ENCODE measurements at places on chromosomes 7 and 10. TPM values are rescaled to one million over a fixed set of nuclear protein-coding genes. Genes with fewer than 3 reads are reported as not detected.

DNA sequence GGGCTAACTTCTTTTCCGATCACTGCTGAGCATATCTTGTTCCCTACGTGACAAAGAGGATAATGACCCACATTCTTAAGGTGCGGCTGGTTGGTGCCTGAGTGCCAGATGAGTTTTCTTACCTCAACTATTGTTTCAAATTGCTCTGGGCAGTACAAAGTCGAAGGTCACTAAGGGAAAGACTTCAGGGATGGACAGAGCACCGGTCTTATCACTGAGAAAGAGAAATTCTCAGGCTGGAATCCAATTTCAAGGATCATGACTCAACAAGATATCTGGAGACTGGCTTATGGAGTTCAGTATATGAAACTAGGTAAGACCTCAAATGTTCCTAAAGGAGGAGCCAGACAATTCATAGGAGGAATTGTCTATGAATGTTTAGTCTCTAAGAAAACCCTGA lies 780.3 kb downstream of the SUGCT start:
- H3K36me3 ChIP-seq: no peaks in the 10 kb centered on the region
- H3K4me3 ChIP-seq: no peak overlapping the region
- H3K27me3 ChIP-seq: no peaks in the 10 kb centered on the region

- no peaks in the 10 kb centered on the region for H3K36me3 ChIP-seq
- DNase-seq: peak; percentile 34
- H3K27me3 ChIP-seq: no peaks in the 10 kb centered on the region
- H3K4me3 ChIP-seq: no peak overlapping the region
Measured at GRCh38 chr10:131890276-131891195, 10.3 kb upstream of the PPP2R2D start.

DNA sequence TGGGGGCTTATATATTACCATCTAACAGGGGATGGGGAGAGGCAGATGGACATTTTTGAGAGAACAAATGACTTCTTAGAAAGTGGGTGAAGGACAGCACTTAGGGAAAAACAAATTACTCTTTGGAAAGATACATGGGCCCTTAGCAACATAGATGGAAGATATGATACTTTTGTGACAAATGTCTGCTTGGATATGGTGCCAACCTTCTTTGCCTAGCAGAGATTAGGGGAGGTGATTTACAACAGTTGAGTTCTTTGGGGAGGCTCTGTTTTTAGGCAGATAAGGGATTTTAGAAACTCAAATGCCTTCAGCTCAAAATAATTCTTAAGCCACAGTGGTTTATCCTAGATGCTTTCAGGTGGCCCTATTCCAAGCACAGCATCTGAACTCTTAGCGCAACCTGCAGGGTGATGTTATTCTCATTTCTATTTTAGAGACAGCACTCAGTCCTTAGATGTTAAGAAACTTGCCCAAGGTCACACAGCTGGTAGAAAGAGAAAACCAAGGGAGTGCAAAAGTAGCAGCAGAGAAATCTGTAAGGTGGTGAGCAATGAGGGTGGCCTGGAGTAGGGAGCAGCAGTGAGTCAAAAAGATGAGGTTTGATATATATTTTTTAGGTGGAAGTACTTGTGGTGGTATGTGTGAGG lies 75.1 kb upstream of the KMT2E start:
- DNase-seq: no peak
- H3K4me3 ChIP-seq: no peak overlapping the region
- H3K27me3 ChIP-seq: no peaks in the 10 kb centered on the region

DNA sequence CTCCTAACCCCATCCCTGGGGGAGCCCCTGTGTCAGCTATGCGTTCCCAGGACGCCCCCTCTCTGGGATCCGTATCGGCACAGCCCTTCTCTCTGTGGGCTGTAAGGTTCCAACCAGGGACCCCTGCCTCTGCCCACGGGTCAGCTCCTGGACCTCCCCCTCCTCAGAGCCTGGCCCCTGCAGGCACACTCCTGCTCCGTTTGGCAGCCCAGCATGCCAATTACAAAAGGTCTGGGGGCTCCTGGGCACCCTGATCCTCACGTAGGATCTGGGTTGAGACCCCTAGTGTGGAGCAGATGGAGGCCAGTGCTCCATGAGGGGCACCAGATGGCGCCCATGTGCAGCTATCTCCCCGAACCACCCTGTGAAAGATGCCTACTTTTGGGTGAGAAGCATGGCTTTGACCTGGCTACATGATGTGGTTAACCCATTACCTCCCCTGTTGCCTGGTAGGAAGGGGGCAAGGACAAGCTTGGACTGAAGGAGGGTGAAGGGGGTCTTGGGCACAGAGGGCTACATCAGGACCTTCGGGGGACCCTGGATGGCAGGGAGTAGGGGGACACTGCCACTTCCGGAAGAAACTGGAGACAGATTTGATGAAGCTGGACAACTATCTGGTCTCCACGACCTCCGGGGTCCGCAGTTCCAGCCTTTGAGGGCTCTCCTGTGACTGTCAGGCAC lies 9.0 kb downstream of the TACR2 start:
- DNase-seq: peak; percentile 82
- H3K4me1 ChIP-seq: peaks cover 38% of the 10 kb centered on the region

- peaks cover 8% of the 10 kb centered on the region for H3K36me3 ChIP-seq
- H3K4me1 ChIP-seq: peaks cover 64% of the 10 kb centered on the region
- peak overlapping the region; percentile 75 for H3K27ac ChIP-seq
- peak overlapping the region; percentile 40 for H3K4me3 ChIP-seq
Measured at GRCh38 chr7:30434140-30434799, 44.3 kb downstream of the NOD1 start.

DNA sequence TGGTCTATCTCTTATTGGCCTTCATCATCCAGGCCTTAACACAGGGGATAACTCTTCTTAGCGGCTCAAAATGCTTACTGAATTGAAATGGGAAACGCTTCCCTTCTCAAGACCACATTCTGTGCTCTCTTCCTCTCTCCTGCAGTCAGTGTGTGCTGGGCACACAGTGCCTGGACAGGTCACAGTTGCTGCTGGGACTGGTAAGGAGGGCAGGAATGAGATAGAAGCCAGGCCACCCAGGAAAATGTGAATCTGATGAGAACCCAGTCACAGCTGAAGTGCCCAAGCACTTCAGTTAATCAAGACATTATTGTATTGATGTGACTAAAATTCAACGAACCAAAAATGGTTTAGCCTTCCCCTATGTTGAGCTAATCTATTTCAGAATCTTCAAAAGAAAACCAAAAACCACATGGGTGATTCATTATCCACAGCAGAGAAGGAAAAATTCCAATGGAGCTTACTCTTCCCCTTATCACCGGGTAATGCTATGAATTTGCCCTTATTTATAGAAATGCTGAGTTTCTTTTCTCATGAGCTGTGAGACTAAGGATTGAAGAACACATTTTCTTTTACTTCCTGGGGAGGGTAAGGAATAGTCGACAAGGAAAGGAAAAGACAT lies 41.2 kb upstream of the PLPP4 start:
- no peaks in the 10 kb centered on the region for H3K36me3 ChIP-seq
- H3K4me3 ChIP-seq: no peak overlapping the region
- no peak overlapping the region for H3K27ac ChIP-seq
- H3K27me3 ChIP-seq: no peaks in the 10 kb centered on the region
- no peak for DNase-seq
- H3K4me1 ChIP-seq: 0 out of 2 replicates have a peak, but pooled peaks cover 4% of the 10 kb centered on the region

DNA sequence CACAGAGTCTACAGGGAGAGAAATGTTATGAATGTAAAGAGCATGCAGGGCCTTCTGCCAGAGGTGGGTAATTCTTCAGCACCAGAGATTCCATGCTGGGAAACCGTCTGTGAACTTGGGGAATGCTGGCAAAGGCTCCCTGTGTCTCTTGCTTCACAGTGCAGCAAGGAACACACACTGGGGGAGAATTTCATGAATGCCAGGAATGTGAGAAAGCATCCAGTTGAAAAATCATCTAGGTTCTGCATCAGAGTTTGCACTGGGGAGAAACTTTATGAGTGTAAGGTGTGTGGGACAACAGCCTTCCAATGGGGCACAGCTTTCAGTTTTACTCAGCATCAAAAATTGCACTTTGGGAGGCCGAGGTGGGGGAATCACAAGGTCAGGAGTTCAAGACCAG lies 224.3 kb upstream of the IGFBP3 start:
- no peak for DNase-seq
- no peaks in the 10 kb centered on the region for H3K27me3 ChIP-seq
- no peaks in the 10 kb centered on the region for H3K4me1 ChIP-seq
- H3K27ac ChIP-seq: no peak overlapping the region
- no peaks in the 10 kb centered on the region for H3K36me3 ChIP-seq
- H3K4me3 ChIP-seq: no peak overlapping the region

DNA sequence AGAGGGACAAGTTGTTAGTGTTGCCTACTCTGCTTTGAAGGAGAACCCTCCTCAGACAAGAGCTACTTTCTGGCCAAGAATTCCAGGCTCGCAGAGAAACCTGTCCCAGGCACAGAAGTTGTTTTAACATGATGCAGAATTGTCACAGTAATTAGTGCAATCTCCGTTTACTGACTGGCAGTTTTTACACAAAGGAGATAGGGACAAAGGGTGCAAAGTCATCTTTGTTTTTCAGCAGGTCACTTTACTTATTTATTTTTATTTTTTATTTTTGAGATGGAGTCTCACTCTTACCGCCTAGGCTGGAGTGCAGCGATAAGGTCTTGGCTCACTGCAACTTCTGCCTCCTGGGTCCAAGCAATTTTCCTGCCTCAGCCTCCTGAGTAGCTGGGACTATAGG lies 12.3 kb downstream of the TCF7L2 start:
- H3K27ac ChIP-seq: no peak overlapping the region
- H3K4me3 ChIP-seq: no peak overlapping the region
- DNase-seq: no peak
- no peaks in the 10 kb centered on the region for H3K36me3 ChIP-seq
- H3K27me3 ChIP-seq: no peaks in the 10 kb centered on the region

DNA sequence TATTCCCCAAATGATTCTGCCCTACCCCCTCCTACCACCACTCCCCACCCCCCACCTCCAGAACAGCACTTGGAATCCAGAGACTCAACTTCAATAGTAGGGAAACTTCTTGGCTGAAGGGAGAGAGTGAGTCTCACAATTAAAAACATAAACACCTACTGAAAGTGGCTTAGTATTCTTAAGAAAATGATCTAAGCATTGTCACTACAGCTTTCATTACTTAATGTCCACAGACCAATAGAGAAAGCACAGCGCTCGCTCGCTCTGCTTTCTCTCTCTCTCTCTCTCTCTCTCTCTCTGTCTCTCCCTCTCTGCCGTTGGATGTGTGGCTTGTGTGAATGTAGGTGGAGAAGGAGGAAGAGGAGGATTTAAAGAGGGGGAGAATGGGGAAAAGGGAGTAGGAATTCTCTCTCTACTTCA lies 1.5 kb upstream of the SEMA3A start:
- no peaks in the 10 kb centered on the region for H3K4me1 ChIP-seq
- H3K27me3 ChIP-seq: no peaks in the 10 kb centered on the region
- H3K36me3 ChIP-seq: no peaks in the 10 kb centered on the region
- no peak for DNase-seq
- H3K27ac ChIP-seq: no peak overlapping the region
- H3K4me3 ChIP-seq: no peak overlapping the region

- H3K4me1 ChIP-seq: no peaks in the 10 kb centered on the region
- H3K4me3 ChIP-seq: no peak overlapping the region
- H3K36me3 ChIP-seq: no peaks in the 10 kb centered on the region
- H3K27me3 ChIP-seq: no peaks in the 10 kb centered on the region
- DNase-seq: no peak
Measured at GRCh38 chr7:98193474-98194180, 17.6 kb upstream of the BHLHA15 start.

GRCh38 chr7:29132980-29133379 lies 13.4 kb downstream of the CPVL start:
- DNase-seq: no peak
- H3K27me3 ChIP-seq: no peaks in the 10 kb centered on the region
- no peak overlapping the region for H3K4me3 ChIP-seq
- peaks cover 9% of the 10 kb centered on the region for H3K4me1 ChIP-seq
- H3K36me3 ChIP-seq: no peaks in the 10 kb centered on the region
- no peak overlapping the region for H3K27ac ChIP-seq

GRCh38 chr10:121524157-121524817 lies 74.0 kb downstream of the FGFR2 start:
- no peaks in the 10 kb centered on the region for H3K36me3 ChIP-seq
- no peak overlapping the region for H3K27ac ChIP-seq
- no peak overlapping the region for H3K4me3 ChIP-seq
- no peaks in the 10 kb centered on the region for H3K27me3 ChIP-seq

DNA sequence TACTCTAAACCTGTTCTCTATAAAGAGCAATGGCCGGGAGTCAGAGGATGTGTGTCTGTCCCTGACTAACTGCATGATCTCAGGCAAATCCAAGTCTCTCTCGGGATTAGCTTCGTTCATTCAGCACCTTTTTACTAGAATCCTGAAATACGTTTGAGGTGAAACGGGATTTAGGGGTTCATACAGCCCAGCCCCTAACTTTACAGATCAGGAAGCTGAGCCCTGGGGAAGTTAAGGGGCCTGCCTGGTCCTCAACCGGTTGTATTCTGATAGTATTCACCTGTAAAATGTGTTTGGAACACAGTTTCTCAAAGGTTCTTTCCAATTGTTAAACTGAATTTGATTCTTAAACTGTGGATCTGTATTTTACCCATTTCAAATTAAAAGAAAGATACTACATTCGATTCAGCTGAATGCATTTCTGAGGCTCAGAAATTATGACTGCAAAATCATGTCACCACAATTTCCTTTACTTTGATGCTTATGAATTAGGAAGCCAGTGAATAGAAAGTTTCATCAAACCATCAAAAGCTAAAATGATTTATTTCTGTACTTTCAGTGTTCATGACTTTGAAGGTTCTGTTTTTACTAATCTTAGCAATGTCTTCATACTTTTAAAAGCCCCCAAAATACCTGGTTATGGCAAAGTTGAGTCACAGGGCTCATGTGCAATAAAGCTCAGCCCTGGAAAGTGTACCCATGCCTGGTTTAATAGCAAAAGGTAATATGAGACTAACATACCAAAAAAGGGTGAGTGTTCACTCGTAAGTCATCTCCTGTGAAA lies 28.9 kb upstream of the EZH2 start:
- H3K4me3 ChIP-seq: no peak overlapping the region
- no peaks in the 10 kb centered on the region for H3K27me3 ChIP-seq
- H3K27ac ChIP-seq: no peak overlapping the region

DNA sequence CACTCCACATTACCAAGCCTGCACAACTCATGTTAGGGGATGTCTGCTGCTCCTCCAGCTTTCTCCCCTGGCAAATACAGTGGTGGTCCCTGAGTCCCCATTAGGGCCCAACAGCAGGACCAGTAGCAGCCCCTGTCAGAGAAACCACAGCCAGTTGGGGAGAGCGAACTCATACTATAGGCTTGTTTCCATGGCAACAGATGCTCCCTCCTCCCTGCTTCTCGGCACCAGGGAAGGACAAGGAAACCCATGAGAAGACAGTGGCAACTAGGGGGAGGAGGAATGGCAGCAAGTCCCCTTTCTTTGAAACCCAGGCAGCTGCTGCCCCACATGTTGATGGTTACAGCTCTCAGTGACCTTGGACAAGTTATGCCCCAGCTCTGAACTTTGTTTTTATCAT lies 326.4 kb downstream of the KCNMA1 start:
- H3K4me1 ChIP-seq: no peaks in the 10 kb centered on the region
- H3K36me3 ChIP-seq: no peaks in the 10 kb centered on the region
- no peak overlapping the region for H3K4me3 ChIP-seq
- no peaks in the 10 kb centered on the region for H3K27me3 ChIP-seq
- H3K27ac ChIP-seq: no peak overlapping the region
- DNase-seq: no peak

Gene CLEC2L
- not detected for total RNA-seq

Gene RPEL1
- not detected for total RNA-seq

Gene OR9A2
- total RNA-seq: not detected

Gene FXYD4
- total RNA-seq: not detected

Gene HOXA9
- not detected for total RNA-seq

Gene ACTL6B
- total RNA-seq: not detected

Gene CDNF
- 1.2 TPM for total RNA-seq
